ENCODE measurements at places on chromosomes 5 and 9.

DNA sequence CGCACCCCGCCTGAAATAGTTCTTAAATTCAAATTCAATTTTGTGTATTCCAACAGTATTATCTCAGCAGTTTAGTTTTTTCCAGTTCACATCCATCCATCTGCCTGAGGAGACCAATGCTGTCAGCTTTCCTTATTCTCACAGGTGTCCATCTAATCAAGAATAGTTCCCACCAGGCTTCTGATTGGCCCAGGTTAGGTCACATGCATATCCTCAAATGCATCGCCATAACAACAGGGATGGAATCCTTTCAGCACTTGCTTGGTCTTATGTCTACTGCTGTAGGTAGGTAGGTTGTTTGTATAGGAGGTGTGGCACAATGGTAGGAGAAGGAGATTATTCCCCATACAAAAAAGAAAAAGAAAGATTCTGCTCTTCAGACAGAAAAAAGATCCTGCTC lies 91.2 kb downstream of the UBE2R2 start:
- no peak for DNase-seq

DNA sequence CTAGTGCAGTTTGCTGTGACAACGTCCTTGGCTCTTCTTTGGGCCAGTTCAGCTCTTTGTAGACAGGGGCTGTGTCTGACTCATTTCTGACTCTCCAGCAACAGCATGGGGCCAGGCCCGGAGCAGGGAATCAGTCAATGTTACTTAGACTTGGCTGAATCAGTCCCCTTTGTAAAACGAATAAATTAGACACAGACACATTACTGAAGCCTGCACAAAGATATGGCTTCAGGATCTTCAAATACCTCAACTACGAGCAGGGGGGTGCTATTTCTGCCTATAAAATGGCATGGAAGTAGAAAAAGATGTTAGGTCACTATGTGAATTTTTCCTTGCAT lies 204.7 kb downstream of the TTLL11 start:
- peak; percentile 86 for DNase-seq

GRCh38 chr9:17578577-17578910 lies 322 bp upstream of the SH3GL2 start:
- DNase-seq = no peak

DNA sequence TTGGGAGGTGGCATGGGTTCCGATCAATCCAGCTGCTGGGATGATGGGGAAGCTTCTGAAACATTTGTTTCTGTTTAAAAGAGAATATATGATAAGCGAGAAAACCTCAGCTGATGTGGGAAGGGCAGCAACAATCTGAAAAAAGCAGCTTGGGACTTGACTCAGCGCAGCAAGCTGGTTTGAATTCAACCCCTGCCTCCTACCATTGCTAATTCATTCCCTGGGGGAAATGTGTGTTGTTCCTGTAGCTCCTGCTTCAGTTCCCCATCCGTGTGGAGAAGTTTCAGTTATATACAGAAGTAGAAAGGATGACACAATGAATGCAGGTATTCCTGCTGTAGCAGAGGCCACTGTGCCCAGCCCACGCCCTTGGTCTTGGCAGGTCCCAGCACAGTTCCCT lies 145.1 kb downstream of the NXNL2 start:
- DNase-seq = no peak

- no peak for DNase-seq
Measured at GRCh38 chr5:4374866-4375265, 765.3 kb upstream of the ADAMTS16 start.
